ENCODE measurements at places on chromosomes 11 and 22.

GRCh38 chr11:351411-351810, 17.9 kb upstream of the B4GALNT4 start:
- no peak for DNase-seq

DNA sequence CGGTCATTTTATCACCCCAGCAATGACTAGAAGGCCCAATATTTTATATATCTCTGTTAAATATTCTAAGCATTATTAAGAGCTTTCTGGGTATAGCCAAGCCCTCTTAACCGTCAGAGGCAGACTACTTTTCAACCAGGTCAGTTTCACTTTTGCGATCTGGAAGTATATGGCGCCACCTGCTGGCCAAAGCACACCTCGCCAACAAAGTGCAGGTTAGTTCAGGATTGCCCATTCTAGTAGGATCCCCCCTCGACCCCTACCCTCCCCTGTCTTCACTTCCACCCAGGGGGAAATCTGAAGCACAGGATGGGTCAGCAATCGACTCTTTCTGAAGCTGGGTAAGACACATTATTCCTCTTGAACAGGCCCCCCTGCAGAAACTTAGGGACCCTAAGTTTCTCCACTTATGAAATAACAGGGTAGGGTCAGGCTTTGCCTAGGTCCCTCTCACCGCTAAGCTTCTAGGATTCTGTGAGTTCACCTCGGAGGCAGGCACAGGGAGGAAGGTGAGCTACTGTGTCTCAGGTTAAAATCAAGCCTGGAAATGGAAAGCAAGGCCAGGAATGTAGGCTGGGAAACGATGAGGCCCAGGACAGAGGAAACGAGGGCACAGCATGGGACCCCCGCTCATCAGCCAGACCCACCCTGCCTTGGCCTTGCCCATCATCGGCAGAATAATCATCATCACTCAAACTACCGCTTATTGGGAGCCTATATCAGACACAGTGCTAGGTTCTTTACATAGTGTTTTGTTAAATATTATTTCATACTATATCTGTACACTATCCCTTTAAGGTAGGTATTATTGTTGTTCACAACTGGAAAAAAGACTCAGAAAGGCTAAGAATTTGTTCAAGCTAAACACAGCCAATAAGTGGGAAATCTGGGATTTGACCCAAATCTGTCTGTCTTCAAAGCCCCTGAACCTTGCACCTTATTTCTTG, 35.6 kb downstream of the KCNJ1 start:
- peak; percentile 60 for DNase-seq

GRCh38 chr11:33718440-33718839, 17.8 kb downstream of the CD59 start:
- DNase-seq: no peak

DNA sequence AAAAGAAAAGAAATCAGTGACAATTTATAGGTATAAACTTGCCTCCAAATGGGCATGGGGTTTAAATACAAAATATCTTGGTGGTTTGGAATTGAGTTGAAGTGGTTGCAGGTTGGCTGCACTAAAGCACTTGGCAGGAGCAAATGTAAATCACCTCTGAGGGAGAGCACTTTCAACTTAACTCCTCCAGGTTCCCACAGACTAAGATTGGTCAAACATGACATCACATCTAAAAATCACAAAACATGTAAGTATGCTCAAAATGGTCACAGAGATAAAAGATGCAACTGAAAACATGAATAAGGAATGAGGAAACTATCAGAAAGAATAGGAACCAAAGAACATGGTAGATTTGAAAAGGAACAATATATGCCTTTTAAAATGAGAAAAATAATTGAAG, 12.3 kb upstream of the SHANK3 start:
- no peak for DNase-seq

- DNase-seq: no peak
Observed at GRCh38 chr11:103928040-103928801, 108.2 kb upstream of the DDI1 start.

GRCh38 chr22:48173061-48173772, 1410.8 kb downstream of the TBC1D22A start:
- DNase-seq: no peak

DNA sequence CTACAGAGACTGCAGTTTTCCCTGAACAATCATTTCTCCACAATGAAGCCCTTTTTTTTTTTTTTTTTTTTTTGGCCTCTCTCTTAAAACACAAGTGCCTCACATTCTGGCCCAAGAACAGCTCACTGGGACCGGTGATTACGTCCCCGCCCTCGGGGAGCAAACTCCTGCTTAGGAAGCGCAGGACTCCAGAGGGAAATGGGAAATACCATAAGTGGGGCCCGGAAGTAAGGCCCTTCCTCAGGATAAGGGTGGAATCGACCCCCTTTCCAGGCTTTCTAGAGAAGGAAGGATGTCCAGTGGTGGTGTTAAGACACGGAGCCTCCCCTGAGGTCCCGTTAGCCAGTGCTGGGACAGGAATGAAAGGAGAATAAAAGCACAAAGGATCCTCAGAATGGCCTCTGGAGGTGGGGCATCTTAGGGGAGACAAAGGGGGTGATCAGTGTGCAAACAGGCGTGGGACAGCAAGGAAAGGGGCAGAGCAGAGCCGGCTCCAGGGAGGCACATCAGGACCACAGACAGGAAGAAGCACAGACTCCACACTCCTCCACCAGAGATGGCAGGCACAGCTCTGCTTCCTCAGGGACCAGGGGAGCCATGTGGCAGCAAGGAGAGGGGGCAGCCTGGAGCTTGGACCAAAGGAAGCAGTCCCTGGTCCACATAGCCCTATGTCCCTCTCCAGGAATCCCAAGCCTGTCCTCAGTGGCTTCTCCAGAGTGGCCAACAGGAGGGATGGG, 61.3 kb downstream of the CHST1 start:
- DNase-seq: no peak

DNA sequence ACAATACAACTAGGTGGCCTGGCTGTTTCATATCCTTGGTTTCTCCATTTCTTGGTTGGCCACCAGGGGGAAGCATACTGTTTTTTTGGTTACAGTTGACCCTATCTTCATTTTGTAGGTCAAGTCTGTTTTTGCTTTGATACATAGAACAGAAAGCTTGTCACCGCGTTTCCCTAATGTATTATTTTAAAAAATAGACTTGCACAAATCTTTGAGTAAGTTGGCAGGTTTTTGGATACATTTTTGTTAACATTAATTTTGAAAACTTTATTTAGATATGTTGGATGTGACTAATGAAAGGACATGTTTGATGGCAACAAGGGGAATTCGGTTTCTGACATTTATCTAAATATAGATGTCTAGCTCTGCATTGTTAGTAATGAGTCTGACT, 3.0 kb downstream of the NCR3LG1 start:
- peak; percentile 48 for DNase-seq

DNA sequence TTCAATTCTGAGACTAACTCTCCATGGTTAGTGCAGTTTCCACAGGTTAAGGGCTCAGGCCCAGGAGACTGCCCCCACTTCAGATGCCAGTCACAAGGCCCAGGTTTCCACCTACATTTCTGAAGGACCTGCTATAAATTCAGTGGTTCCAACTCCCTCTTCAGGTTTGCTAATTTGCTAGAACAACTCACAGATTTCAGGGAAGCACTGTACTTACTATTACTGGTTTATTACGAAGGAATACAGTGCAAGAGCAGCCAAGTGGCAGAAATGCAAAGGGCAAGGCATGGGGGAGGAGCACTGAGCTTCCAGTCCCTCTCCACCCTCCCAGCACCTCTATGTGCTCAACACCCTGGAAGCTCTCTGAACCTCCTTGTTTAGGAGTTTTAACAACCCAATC, 39.3 kb upstream of the SPON1 start:
- DNase-seq: no peak

DNA sequence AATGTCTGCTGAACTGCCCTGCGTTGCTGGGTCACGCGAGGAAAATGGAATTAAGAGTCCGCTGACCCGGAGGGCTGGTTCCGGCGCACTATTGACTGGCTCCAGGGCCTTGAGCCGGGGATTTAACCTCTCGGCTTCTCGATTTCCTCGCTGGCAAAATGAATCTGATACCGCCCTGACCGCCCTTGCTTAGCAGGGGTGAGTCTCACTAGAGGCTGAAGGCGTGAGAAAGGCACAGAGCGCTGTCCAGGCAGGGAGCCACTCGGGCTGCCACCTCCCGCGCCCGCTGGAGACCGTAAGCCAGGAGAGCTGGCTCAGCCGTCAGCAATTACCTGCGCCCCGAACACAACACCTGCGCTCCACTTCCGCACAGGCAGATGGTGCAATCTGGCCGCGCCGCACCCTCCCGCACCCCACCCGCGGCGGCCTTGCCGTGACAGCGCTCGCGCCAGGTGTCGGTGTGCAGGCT, 65.6 kb downstream of the BUD13 start:
- DNase-seq: no peak

DNA sequence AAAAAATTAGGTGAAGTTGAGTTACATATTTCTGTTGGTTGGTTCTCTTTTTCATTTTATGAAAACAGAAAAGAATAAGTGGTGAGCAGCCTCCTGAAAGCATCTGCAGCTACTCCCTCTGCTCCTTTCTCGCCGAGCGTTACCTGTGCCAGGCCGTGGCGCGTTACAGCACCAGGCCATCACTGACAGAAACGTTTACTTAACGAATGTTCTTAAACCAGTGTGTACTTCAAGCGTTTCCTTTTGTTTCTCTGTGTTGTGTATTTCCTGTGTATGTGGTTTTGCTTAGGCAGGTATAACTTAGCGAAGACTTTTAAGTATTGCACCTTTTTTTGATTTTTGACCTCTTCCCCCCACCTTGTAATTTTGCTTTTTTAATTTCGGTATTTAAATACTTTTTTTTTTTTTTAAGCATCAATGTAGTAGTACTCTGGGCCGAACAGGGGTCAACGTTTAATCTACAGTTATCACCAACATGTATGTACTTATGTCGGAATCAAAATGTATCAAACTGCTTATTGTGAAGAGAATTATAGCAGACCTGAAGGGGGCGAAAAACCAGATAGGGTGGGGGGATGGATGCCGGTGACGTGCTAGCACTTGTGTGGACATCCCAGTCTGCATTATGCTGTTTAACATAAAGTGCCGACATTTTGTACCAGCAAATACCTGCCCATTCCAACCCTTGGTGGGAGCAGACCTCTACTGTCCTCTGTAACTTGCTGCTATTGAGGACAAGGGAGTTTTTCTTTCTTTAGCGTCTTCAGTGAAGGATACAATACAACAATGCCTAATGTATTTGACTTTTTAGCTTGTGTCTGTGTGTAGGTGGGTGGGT, 21.6 kb upstream of the ADSL start:
- no peak for DNase-seq

GRCh38 chr11:106101819-106102218, 24.4 kb downstream of the AASDHPPT start:
- DNase-seq: no peak

DNA sequence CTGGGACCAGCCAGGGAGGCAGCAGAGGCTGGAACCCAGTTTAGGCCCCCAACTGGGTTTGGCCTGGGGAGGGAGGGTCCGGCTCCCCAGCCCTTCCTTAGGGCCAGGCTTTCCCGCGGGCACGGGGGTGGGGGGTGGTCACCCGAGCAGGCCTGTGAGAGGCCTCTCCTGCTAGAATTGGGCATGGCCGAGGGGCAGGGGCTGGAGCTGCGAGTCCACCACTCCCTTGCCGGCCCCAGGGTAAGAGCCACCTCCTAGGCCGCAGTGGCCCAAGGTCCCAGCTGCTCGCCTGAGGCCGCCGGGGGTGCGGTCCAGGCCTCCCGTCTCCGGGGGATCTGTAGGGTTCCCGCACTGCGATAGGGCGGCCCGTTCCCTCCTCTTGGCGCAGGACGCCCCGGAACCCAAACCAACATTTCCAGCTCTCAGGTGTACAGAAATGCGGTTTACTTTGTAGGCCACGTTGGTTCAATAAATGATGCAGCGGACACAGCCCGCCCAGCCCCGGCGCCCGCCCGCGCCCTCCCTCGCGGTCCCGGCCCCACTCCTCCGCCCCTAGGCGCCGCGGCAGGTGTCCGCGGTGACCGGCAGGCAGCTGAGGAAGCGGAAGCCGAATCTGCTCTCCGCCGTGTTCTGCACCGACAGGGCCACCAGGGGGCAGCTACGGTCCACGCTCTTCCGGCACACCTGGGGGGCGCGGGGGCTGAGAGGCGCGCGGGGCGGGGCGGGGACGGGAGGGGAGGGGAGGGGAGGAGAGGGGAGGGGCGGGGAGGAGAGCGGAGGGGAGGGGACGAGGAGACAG, 5.9 kb downstream of the LMNTD2 start:
- DNase-seq: no peak

DNA sequence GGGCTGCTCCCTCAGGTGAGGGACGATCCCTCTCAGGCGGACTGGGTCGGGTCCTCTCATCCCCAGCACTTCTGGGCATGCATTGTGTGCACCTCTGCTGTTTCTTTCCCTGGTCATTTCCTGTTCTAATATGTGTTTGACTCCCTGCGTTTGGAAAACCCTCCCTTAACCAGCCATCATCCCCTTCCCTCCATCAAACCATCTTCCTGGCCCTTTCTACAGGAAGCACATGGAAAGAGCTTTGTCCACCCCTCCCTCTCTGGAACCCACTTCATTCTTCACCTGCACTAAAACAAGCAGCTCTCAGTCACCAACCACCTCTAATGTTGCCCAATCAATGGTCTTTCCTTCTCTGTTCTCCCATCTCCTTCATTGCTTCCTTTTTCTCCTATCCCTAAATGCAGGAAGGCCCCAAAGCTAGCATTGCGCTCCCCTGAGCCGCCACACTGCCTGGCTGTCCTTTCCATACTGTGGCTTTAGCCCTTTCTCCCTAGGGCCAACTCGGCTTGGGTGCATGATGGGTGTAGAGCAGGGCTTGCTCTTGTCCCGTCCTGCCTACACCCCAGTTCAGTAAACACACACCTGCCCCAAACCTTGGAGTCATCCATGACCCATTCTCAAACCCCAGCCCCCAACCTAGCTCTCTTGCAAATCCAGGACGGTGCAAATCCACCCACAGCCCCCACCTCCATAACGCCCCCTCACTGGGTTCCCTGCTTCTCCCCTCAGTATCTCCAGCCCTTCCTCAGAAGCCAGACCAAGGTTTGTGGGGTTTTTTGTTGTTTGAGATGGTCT, 5.4 kb upstream of the GAS2L1 start:
- DNase-seq: no peak

DNA sequence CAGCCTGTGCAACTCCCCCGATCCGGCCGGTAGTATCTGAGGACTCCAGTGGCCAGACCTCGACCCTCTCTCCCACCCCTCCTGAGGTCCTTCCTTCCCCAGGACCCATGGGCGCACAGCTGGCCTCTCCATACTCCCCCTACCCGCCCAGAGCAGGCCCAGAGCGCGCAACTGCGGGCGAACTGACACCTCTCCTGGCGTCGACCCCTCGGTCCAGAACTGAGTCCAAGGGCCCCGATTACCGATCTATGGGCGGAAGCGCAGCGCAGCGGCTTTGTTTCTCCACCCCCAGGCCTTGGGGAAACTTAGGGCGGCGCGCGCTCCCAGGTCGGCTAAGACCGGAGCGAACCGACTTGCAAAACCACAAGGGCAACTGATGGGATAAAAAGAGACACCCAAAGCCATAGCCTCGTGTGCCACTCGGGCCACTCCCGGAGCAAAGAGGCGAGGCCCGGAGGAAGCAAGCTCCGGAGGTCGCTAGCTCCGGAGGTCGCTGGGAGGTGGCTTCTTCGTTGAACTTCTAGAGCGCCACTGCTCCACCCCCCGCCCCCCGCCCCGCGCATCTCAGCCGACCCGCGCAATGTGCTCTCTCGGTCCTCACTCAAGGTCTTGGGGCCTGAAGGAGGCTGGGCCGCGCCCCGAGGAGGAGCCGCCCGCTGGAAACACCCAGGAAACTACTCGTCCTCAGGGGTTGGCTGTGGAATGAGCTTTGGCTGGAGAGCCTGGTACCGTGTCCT, 9.8 kb upstream of the ALX4 start:
- DNase-seq: no peak
